ENCODE measurements at places on chromosomes 7 and 10.

- no peak for DNase-seq
Observed at GRCh38 chr10:83806717-83807116, 332.6 kb upstream of the GHITM start.

GRCh38 chr10:72095195-72095594, 6.8 kb upstream of the SPOCK2 start:
- no peak for DNase-seq

GRCh38 chr10:26939290-26939961, 78.7 kb upstream of the ABI1 start:
- DNase-seq, result no peak

GRCh38 chr7:133804127-133804526, 323.0 kb upstream of the LRGUK start:
- DNase-seq, result no peak

- DNase-seq, result no peak
Observed at GRCh38 chr10:49768329-49768728, 6.2 kb upstream of the OGDHL start.

- DNase-seq, result no peak
Observed at GRCh38 chr10:131207176-131207575, 104.3 kb downstream of the TCERG1L start.

All from activated naive CD4-positive, alpha-beta T cell (primary cell).